Hematopoietic multipotent progenitor cell (in vitro differentiated cells): ENCODE measurements at places on chromosomes 5 and 9.
A peak's percentile ranks its signal among the peaks of the same experiment; 100 is the strongest.

GRCh38 chr9:109198736-109199382 is 31.8 kb upstream of the FRRS1L start:
- no peak for DNase-seq

GRCh38 chr5:159571501-159572244 is 241.4 kb upstream of the IL12B start:
- DNase-seq, result no peak

DNA sequence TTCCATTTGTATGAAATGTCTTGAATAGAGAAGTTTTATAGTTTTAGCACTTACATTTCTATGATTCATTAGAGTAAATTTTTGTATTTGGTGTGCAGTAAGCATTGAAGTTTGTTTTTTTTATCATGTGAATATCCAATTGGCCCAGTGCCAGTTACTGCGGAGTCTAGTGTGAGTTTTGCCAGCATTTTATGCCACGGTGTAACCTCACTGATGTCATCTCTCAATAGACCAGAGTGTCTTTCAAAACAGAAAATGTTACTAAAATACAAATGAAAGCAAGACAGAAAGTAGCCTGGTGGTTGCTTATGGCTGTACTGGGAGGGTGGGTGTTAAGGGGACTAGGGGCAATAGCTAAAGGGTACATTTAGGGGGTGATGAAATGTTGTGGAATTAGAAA is 62.8 kb downstream of the IPPK start:
- no peak for DNase-seq

DNA sequence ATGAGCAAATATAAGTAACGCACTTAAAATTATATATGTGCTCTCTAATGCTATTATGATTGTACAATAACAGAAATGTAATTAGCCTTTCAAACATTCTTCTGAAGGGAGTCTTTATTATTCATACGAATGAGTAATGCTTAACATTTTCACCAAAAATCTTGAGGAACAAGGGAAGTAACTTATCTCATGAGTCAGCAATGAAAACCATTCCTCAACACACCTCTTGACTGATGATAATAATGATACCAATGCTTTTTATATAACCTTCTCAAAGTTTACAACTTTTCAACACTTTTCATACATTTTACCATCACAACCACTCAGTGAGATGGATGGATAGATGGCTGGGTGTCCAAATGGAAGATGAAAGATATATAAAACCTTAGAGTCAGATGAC is 369.3 kb downstream of the BNC2 start:
- no peak for DNase-seq

- DNase-seq, result no peak
Measured at GRCh38 chr9:114754581-114754980, 51.3 kb downstream of the TNFSF15 start.

- no peak for DNase-seq
Measured at GRCh38 chr9:115850548-115851304, 302.9 kb upstream of the PAPPA start.

DNA sequence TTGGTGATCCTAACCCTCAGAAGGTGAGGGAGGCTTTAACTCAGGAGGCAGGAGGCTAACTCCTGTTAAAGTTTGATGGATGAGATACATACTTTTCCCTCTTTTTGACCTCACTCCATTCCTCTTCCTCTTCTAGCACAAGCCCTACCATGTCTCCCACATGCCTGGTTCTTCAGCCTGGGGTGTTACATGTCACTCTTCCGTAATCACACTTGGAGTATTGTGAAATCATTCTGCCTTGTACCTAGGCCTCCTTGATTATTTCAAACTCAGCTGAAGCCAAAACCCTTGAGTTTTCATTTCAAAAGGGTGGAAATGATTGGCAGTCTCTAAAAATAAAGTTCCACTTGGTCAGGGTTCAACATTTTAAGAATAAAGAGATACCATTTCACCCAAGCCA is 1.8 kb downstream of the PLAC8L1 start:
- no peak for DNase-seq

- no peak for DNase-seq
Measured at GRCh38 chr5:72180925-72181324, 73.7 kb downstream of the MAP1B start.

- peak; percentile 77 for DNase-seq
Measured at GRCh38 chr9:122125158-122125508, 32.0 kb upstream of the TTLL11 start.

DNA sequence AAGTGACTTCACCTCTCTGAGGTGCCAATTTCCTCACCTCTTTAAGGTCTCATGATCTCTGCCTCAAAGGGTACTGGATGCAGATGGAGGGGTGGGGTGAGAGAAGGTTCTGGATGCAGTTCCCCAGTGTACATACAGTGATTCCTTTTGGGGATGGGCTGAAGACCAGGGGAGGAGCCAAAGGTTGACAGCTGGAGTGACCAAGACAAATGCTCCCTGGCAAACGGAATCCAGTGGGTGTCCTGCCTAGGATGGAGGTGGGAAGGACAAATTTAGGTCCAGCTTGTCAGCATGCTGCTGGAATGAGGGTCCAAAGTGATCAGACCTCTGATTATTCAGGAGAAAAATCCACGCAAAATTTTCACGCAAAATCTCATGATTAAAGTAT is 7.3 kb upstream of the LMX1B start:
- no peak for DNase-seq

DNA sequence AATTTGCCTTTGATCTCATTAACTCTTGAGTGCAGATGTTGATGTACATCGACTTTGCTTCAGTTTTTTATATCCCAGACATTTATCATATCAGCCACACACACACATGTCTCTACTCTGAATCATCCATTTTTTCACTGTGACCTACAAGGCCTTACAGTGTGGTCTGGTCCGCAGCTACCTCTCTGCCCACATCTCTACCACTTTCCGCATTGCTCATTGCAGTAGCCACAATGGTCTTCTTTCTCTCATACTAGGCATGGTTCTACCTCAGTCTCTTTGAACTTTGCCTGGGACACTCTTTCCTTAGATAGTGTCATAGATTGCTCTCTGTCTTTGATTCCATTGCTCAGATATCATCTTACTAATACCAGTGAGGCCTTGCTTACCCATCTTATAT is 87.9 kb upstream of the FSD1L start:
- no peak for DNase-seq

DNA sequence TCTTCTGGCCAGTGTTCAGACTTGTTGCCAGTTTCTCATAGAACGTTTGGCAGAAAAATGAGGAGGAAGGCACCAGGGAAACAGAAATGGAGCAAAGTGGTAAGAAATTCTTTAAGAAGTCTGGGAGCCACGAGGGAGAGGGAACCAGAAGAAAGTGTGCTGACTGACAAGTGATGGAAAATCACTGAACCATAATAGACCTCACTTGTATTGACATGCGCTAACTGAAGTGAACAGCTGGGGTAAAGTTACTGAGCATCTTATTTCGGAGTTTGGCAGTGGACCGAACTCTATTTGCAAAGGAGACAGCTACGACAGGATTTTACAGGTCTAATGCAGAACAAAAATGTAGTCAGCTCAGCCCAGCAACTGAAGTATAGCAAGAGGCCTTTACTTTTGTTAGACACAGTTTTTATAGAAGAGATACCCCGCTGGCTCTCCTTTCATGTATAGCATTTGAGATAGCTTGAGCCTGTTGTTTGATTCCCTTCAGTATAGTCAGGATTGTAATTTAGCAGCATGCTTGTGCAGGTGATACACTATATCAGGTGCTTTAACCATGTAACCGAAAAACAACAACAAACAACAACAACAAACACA is 53.6 kb downstream of the HMHB1 start:
- no peak for DNase-seq

DNA sequence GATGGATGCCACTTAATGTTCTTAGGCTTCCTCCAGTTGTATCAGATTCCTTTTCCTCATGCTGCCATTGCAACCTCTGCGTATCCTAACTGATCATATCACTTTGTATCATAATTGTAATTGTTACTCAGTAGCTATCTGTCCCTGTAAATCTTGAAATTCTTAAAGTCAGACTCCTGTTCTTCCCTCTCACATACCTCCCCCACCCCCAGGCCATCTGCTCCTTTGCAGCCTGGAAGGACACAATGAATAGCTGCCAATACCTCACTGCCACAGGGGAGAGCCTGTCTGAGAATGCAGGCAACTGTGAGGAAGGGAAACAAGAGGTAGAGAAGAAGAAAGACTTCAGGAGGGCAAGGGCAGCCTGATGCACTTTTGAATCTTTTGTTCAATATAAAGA is 228.5 kb downstream of the ENC1 start:
- DNase-seq, result no peak

DNA sequence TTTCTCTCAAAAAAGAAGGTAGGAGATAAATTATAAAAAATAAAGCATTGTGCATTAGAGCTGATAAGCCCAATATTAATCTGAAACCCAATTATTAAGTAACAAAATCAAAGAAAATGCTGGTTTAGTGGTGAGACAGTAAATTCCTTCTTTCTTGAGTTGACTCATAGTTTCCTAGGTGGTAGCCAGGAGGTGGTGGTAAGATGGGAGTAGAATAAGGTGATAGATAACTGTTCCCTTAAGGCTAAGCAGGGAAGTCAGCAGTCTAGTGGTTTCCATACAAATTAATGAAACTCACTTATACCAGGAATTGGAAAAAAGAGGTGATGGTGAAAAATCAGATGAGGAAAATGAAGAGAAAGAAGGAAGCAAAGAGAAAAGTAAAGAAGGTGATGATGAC is 23.2 kb downstream of the LYSMD3 start:
- no peak for DNase-seq

GRCh38 chr5:107381189-107381856 is 289.4 kb downstream of the EFNA5 start:
- DNase-seq, result no peak

DNA sequence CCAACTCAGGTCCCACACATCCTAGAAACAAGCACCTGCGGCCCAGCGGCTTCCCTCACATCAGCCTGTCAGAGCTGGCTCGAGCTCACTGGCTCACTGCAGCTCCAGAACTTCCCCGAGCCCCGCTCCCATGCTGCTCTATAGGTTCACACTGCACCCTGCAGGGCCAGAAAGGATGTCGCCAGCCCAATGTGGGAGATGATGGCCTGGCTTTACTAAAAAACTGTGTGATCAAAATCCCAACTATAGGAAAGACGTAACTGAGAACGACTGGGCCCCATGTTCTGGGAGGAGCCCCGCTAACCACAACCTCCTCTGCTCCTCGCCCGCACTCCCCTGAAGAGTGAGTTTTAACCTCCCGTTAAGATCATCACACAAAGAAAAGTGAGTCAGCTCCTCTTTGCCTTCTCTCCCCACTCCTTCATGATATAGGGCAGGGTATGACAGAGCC is 4.6 kb downstream of the SURF4 start:
- DNase-seq, result peak; percentile 28

- no peak for DNase-seq
Measured at GRCh38 chr5:173736374-173736773, 119.9 kb upstream of the BOD1 start.

- DNase-seq, result no peak
Measured at GRCh38 chr5:81250004-81250403, 16.9 kb downstream of the CKMT2 start.

- DNase-seq, result no peak
Measured at GRCh38 chr5:61730866-61731265, 398.8 kb downstream of the ZSWIM6 start.

GRCh38 chr5:81729276-81729675 is 21.6 kb downstream of the SSBP2 start:
- DNase-seq, result no peak

GRCh38 chr5:180093241-180093640 is 21.7 kb upstream of the RNF130 start:
- DNase-seq, result no peak

- DNase-seq, result no peak
Measured at GRCh38 chr9:108286638-108287206, 569.1 kb downstream of the ACTL7B start.

DNA sequence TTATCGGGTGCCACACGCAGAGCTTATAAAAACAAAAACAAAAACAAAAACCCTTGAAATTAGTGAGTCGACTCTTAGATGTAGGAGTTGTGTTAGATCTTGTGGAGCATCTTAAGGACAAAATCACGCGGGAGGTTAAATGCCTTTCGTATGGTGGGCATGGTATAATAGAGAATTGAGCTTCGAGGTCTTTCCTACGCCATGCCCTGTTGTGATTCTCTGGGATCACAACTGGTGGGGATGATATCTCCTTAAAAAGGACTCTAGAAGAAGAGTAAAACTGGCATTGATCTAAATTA is 773 bp upstream of the ELL2 start:
- no peak for DNase-seq

- DNase-seq, result no peak
Measured at GRCh38 chr9:108374626-108375025, 481.2 kb downstream of the ACTL7B start.

GRCh38 chr9:121529237-121529987 is 29.8 kb upstream of the GGTA1 start:
- no peak for DNase-seq

DNA sequence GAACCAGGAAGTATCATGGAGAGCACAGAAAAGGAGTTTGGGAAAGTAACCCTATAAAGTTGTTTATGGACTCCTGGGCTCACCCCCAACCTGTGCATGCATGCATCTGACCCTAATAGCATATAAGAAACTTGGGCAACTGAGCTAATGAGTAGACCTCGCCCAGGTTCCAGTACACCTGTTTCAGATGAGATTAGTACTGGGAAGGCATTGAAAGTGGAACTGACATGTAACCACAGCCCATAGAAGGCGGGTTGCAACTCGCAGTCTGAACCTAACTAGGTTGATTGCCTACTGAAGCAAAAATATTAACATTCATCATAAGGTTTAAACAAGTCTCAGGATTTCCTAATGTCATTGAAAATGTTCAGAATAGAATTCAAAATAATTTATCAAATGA is 87.0 kb downstream of the WNK2 start:
- no peak for DNase-seq

GRCh38 chr9:21434202-21435014 is 5.8 kb upstream of the IFNA1 start:
- peak; percentile 50 for DNase-seq

DNA sequence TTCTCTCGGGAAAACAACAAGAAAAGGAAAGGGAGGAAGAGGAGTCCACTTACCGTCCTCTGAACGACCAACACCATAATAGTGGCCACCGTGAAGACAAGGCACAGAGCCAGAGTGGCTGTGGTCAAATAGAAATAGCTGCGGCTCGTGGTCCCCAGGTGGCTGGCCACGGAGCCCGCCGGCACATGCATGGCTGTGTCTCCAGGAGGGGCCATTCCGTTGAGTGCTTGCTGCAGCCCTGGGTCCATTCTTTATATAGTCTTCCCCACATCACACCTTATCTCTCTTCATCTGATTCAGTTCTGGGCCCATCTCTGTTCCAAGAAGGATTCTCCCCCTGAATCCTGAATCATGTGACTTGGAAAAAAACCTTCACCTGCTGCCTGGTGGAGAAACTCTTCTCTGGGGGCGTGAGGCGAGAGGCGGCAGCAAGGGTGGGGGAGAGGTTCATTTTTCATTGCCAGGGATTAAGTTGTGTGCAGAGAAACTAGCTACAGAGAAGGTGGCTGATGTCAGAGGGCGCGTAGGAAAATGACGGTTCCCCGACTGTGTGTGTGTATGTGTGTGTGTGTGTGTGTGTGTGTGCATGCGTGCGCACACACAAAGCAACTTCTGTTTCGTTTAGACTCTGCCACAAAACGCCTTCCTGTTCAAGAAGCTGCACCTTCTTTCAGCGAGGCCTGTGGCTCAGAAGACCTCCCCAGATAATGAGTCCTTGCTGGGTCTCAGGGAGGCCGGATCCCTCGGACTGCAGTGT is at the start of gene TNFSF8:
TNFSF8 (minus strand) TSS at position 536 of the 757 bp plus-strand sequence; CDS start at position 248, 288 bp downstream.
- peak; percentile 63 for DNase-seq
